ENCODE measurements at places on chromosomes 4 and X.

DNA sequence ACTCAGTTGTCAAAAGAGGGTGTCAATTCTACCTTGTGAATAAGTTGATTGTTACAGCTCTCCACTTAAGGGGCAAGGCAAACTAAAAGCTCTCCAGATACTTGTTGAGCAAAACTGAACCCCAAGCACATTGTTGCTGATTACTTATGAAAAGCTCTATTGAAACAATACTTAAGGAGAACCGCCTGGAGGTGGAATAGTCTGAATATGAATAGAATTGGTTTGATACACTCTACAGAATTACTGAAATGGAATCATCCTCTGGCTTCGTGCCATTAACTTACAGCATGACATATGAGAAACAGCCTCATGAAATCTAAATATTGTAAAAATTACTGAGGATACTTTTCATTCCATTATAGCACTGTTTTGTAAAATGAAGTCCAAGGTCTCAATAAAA, 127.0 kb upstream of the SH3RF1 start:
- no peak for DNase-seq

DNA sequence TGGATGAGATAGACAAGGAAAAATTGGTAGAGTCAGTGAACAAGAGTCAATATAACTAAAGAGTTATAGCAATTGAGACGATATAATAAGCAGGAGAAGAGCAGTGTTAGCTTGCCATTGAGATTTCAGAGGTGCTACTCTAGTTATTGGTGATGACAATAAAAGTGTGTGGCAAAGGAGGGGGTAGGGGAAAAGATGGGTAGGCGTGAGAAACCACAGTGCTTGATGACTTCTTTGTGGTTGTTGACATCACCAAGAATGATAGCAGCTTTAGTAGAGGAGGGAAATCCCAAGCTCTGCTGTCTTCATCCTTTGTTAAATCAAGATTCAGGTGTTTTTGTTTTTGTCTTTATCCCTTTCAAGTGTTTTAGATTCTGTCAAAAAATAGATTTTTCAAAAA, 179.9 kb upstream of the PPP3CA start:
- peak; percentile 47 for DNase-seq

- DNase-seq, result no peak
Observed at GRCh38 chr4:108166441-108167315, 2.1 kb downstream of the LEF1 start.

DNA sequence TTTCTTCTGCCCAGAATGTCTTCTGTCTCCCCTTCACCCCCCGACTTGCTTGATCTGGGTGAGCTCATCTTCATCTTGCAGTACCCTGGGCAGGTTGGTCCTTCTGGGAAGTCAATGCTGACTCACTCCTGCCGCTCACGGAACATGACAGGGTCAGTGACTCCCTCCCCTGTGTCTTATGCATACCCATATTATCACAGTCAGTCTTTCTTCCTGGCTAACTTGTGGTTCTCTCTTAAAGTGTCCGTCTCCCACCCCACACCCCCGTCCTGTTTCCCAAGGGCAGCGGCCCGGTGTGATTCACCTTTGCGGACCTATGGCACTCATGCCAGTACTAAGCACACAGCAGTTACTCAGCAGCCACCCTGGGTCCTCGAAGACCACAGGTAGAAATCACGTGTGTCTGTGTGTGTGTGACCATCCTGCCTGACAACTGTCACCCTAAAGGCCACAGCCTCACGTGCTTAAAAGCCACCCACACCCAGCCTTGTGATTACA, 17.7 kb downstream of the IQSEC2 start:
- DNase-seq, result peak; percentile 20

GRCh38 chr4:139556724-139557555, 921 bp upstream of the SETD7 start:
- DNase-seq, result peak; percentile 4

All from activated CD8-positive, alpha-beta memory T cell treated with anti-CD3 and anti-CD28 coated beads for 4 hours (primary cell).